ENCODE measurements at places on chromosomes 7 and 10. TPM values are rescaled to one million over a fixed set of nuclear protein-coding genes. Genes with fewer than 3 reads are reported as not detected.

TMEM60 gene
- 20.3 TPM for total RNA-seq

DNA sequence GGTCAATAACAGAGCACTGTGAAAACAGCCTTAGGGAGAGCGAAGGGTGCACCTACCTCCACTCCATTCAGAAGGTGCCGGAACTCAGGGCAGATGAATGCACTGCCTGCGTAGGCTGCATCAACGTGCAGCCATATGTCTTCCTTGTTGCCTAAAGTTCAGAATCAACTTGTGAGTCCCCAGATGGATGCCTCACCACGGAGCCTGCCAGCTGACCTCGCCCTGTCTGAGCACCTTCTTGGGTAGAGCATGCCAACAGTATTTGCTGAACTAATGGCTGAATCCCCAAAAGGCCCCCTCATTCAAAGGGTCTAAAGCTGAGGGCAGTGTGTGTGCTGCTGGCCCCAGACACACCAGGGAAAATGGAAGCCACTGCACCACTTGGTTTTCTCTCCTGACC is 48.9 kb upstream of the FIGNL1 start:
- DNase-seq, result no peak

PVRIG gene
- total RNA-seq, result not detected

TMEM236 gene
- total RNA-seq, result under 0.01 TPM

GRCh38 chr10:628386-629045 is 61.0 kb downstream of the DIP2C start:
- no peak for DNase-seq

DNA sequence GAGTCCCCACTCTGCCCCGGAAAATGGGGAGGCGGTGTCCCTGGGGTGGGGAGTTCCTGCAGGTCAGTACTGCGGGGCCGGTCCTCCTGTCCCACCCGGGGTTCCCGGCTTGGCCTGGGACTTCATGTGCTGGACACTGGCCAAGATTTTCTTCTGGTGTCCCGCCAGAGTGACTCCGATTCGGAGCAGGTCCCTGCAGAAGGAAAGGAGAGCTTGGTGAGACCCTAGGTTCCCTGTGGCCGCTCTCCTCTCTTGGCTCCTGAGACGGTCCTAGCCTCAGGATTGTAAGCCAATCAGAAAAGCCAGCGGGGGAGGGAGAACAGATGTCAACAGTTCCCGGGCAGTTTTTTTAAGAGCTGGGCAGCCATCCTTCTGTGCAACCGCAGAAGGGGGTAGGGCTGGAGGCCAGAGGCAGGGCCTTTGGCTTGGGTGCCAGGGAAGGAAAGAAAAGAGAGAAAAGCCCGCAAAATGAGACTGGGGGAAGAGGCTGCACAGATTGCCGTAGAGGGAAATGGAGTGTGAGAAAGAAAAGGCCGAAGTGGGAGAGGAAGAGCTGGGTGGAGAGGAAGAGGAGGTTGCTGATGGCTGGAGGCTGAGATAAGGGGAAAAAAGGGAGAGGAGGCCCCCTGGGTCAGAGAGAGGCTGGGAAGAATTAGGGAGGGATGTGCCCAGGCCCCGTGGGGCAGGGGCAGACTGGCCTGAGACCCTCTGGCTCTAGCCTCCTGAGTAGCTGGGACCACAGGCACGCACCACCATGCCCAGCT is 23.7 kb downstream of the EPHB4 start:
- DNase-seq, result peak; percentile 99

GRCh38 chr7:54906963-54907362 is 111.9 kb upstream of the EGFR start:
- no peak for DNase-seq

GRCh38 chr10:125692196-125692595 is 9.2 kb upstream of the TEX36 start:
- no peak for DNase-seq

GRCh38 chr7:5699467-5700384 is 81.7 kb downstream of the RNF216 start:
- peak; percentile 60 for DNase-seq

DNA sequence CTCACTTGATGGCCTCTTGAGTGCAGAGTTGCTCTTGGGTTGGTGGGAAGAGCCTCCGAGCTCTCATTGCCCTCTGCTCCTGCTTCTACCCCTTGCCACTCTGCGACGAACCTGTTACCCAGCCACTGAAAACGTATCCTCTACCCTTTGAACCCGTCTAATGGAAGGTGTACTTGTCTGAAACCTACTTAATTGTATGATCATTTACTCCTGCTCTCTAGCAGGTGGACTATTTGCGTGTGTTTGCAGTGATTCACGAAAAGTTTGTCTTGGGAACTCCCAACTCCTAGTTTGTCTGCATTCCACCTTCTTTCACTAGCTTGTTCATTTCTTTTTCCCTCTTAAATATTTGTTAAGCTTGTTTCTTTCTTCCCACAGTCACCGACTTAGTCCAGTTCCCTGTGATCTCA is 503 bp downstream of the CROT start:
- no peak for DNase-seq

TBXAS1 gene
- 0.72 TPM for total RNA-seq

OR13A1 gene
- under 0.01 TPM for total RNA-seq

NRP1 gene
- total RNA-seq, result 200 TPM

- no peak for DNase-seq
Measured at GRCh38 chr7:145031162-145031561, 195.3 kb upstream of the TPK1 start.

DNA sequence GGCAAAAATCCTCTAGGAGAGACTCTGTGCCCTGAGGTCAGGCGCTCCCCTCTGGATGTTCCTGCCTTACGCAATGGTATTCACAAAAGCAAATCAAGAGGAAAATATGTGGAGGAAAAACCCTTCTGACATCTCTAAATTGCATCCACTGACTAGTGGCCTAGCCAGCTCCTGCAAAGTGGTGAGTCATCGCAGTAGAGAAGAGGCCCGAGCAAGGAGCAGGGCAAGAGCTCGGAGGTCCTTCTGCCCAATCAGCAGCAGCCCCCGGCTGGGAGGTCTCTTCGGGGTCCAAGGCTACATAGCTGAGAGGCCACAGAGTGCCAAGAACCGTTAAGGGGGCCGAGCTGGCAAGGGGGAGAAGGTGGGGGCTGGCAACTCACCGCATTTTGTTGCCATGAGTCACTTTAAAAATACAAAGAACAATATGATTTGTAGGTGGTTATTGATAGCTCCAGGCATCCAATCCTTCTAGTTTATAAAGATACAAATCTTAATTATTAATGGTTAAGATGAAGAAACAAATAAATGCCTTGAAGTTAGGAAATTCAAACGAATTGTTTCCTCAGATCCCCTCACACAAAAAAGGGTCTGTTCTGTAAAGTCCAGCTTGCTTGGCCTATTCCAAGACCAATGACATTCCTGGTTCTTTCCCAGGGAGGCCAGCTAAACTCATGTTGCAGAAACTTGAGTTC is 161.6 kb downstream of the PKD1L1 start:
- DNase-seq, result peak; percentile 39

- DNase-seq, result no peak
Measured at GRCh38 chr10:60000747-60001146, 94.4 kb upstream of the CCDC6 start.

DNA sequence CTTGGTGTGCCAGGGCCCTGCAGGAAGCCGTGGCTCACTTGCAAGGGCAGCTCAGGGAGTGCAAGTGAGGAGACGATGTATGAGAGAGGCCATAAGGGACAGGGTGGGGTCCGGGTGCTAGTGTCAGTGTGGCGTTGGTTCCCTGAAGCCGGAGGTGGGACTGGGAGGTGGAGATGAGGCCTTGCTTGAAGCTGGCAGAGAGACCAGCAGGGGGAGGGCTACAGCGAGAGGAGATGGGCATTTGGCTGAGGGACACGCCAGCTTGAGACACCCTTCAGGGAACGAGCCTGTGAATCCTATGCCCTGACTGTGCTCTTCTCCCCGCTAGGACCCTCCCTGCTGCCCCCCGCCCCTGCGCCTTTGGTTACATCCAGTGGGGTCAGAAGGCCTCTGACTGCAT is 529.1 kb downstream of the TCERG1L start:
- no peak for DNase-seq

GRCh38 chr7:54705436-54705835 is 53.6 kb downstream of the SEC61G start:
- DNase-seq, result no peak
